ENCODE measurements at places on chromosomes 6 and 20.

GRCh38 chr6:9593554-9593953 lies 821.3 kb downstream of the TFAP2A start:
- DNase-seq: no peak

- no peak for DNase-seq
Observed at GRCh38 chr20:24236201-24236600, 233.2 kb upstream of the SYNDIG1 start.

GRCh38 chr20:63782051-63782471 lies 42.5 kb downstream of the SLC2A4RG start:
- no peak for DNase-seq

DNA sequence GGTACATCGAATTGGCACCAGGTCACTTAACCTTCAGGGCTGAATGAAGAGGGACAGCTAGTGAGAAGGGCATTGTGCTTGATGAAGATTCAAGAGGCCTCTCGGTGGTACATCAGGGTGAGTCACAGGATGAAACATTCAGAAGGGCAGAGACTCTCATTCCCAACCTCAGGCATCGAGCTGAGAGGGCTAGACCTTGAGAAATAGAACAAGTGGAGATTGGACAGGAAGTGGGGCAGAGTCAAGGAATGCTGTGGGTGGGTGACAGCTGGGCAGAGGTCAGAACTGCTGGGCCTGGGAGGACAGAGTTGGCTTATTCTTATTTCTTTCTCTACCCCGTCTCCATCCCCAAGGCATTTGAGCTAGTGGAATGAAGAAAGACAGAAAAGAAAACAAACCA lies 126.0 kb downstream of the SCML4 start:
- no peak for DNase-seq

- no peak for DNase-seq
Observed at GRCh38 chr6:90101403-90101802, 195.2 kb downstream of the BACH2 start.

- no peak for DNase-seq
Observed at GRCh38 chr6:125948455-125948854, 8.1 kb upstream of the HINT3 start.

DNA sequence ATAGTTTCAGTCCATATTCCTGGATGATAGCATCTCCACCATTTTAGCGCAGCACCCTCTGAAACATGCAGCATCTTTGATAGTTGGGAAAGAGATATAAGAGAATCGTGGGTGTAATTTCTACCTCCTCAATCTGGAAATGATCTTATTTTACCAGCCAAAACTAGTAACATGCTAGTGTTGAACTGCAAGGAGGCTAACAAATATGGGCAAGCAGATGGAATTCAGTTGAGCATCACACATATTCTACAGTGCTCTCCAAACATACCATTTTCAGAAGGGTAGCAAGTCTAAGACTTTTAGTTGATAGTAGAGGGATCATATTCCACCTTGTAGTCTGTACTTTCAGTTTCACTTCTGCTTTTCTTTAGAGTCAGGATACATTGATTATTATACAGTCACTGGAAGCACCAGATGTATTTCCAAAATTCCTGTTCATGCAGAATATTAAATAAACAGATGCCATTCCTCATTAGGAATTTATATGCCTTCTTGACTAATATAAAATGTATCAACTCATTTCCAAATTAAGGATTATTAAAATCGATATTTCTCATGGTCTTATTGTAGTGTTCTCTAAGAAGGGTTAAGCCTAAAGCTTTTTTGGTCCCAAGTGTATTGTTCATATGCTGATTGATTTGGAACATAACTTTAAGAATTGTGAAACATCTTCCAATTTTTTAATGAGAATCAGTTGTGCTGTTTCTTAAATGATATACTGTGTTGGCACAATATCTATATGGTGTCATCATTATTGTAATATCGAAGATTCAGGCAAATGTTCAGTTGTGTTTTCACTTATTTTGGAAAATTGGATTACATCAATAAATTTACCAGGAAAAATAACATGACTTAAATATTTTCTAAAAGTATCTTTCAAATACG lies 362.0 kb downstream of the CENPW start:
- DNase-seq: no peak

- DNase-seq: no peak
Observed at GRCh38 chr6:140985679-140986275, 1146.9 kb upstream of the GJE1 start.

GRCh38 chr20:32004963-32005362 lies 5.3 kb upstream of the CCM2L start:
- no peak for DNase-seq

DNA sequence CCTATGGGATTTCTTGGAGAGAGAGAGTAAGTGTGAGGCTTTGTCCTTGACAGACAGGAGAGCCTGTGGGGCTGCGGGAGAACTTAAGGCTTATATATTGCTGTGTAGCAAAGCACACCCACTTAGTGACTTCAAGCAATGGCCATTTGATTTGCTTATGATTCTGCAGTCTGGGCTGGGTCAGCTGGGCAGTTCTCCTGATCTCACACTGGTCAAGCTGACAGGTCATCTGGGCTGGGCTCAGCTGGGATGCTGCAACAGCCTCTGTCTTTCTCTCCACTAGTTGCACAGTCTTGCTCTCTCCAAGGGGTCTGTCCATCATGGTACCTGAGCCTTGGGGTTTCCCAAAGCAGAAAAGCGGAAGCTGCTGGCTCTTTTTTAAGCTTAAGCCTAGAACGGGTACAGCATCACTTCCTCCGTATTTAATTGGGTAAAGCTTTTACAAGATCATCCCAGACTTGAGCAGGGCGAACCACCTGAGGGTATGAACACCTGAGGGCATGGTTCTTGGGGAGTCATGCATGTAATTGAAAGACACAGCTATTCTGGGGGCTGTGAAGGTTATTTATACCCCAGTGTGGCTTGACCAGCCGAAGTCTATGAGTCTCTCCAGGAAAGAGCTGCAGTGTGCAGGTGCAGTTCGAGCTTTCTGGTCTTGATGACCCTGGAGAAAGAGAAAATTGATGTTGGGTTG lies 13.3 kb upstream of the GGTLC1 start:
- no peak for DNase-seq

DNA sequence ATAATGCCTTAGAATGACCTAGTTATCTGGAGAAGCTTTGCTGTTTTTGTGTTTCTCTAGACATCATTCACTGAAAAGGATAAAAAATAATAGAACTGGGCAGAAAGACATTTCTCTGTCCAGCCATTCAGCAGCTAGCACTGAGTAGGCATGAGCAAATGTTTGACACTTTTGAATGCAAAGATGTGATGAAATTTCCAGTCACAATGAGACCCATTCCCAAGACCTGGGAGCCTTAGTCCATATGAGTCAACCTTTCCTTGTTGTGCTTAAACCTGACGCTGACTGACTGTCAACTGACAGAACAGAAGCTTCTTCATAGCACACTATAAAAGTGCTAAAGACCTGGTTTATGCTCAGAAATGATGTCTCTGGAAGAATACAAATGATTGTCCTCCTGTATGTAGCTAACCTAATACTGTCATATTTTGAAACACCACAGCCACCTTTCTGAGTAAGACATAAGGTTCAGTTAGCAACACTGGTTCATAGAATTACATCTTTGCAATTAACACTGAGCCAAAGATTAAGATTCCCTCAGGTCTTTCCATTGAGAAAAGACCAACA lies 17.1 kb downstream of the RALGAPA2 start:
- DNase-seq: no peak

DNA sequence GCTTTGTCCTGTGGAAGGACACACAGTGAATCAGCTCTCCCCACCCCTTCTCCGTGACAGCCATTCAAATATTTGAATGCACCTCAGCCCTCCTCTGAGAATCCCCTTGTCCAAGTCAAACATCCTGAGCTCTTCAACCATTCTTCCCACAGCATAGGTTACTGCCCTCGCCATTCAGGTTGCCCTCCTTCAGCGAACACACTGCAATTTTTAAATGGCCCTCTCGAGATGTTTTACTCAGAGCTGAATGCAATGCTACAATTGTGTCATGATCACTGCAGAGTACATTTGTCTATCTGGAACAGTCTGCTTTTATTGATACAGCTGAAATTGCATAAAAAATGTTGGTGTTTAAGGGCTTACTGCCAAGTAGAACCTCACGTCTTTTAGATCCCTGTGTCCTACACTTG lies 48.9 kb downstream of the SLC2A12 start:
- DNase-seq: no peak
